ENCODE measurements at places on chromosomes 7 and 10.

DNA sequence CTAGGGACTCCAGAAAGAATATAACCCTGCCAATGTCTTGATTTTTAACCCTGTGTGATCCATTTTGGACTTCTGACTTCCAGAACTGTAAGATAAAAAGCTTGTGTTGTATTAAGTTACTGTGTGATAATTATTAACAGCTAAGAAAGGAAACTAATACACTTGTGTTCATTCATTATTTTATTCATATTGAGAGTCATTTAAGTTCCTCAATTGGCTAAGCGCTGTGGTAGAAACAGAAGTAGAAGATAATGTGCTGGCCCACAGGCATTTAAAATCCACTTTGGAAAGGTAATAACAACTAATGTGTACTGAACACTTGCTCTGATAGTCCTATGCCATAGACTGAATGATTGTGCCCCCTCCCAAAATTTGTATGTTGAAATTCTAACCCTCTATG is 471.7 kb upstream of the GHITM start:
- DNase-seq, result no peak

GRCh38 chr10:68647672-68648341 is 73.2 kb upstream of the CCAR1 start:
- no peak for DNase-seq

- DNase-seq, result no peak
Observed at GRCh38 chr7:29765490-29765889, 40.8 kb upstream of the WIPF3 start.

- no peak for DNase-seq
Observed at GRCh38 chr7:104327938-104328295, 486 bp upstream of the LHFPL3 start.

DNA sequence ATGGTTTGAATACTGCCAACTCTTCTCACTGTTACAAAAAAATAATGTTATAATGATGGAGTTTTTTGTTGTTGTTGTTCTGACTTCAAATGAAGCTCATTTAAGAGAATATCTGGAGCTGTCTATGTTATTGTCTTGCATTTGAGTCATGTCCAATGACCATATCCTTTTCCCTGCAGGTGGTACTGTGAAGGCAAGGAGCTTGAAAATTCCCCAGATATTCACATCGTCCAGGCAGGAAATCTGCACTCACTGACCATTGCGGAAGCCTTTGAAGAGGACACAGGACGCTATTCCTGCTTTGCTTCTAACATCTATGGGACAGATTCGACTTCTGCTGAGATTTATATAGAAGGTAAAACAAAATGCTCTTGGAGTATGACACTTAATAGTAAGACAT is 33.5 kb downstream of the MYPN start:
- no peak for DNase-seq

- no peak for DNase-seq
Observed at GRCh38 chr10:73899423-73899822, 11.5 kb upstream of the PLAU start.

DNA sequence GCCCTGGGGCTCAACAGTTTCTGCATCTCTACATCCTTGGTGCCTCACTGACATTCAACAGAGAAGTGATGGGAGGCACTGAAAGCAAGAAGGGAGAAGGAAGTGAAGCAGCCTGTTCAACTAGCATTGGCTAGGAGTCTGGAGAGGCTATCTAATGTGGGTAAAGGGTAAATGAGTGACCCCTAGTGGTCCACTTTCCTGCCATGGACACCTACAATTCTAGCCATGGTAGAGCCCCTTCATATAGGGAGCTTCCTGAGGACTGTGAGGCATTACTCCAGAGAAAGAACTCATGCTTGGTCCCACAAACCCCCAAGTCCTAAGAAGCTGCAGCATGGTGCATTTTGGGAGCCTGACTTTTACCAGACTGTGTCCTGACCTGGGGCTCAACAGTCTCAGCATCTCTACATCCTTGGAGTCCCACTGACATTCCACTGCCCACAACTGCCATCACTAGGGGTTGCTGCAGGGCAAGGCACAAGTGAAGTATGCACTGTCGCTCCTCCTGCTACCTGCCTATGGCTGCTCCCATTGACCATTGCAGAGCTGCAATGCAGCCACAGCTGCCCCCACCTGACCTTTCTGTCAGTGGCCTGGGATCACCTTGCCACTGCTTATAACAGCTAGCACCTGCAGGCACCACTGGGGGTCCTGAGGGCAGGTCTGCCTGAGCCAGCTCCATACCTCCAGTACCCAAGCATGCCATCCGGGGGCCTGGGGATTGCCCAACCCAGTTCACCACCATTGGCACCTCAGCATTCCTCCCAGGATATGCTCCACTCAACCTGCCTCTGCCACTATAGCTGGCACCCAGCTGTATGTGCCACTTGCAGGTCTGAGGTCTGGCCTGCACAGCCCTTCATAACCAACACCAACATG is 44.1 kb upstream of the CDK6 start:
- DNase-seq, result no peak

DNA sequence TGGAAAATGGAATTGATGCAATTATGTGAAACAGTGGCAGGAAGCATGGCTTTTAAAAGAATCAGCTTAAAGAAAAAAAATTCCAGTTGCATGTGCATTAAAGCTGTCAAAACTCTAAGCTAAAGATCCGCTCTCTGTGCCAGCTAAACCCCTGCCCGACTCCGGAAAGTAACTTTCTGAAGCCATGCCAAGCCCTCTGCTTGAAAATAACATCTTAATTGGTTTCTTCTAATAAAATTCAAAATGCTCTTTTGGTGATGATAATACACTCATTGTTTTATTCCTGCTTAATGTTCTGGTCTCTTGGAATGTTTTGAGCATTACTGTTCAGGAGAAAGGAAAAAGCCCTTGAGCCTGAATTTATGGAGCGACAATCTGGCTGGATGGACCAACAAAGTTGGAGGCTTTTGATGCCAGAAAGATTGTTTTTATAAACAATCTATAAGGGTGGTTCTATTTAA is 11.7 kb downstream of the SEMA3C start:
- no peak for DNase-seq

DNA sequence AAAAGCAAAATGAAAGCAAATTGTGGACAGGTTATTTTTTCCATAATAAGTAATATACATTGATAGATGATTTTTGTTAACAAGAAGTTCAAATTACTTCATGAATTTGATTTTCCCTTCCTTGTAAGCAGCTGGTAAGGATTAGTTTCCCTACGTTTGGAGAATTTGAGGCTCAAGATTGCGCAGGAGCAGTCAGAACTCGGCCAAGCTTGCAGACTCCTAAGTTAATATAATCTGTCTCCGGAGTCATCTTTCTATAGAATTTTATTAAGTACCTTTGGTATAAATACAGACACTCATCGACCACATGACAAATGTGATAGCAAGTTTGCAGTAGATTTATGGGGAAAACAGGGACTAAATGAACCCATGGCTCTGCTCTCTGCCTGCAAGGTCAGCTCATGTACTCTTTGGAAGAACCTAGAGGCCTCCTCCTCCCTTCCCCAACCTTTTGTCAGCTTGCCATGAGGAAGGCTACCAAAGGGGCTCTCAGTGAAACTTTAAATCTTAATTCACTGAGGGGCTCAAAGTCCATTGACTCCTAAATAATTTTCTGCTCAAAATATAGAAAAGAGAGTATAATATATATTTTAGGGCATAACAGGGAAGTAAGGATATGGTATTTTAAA is 89.2 kb upstream of the CTTNBP2 start:
- no peak for DNase-seq

- DNase-seq, result no peak
Observed at GRCh38 chr7:33494474-33494873, 365.1 kb downstream of the BBS9 start.

- DNase-seq, result no peak
Observed at GRCh38 chr10:12062754-12063482, 5.8 kb upstream of the DHTKD1 start.

GRCh38 chr10:28381466-28381865 is 78.6 kb upstream of the MPP7 start:
- no peak for DNase-seq

DNA sequence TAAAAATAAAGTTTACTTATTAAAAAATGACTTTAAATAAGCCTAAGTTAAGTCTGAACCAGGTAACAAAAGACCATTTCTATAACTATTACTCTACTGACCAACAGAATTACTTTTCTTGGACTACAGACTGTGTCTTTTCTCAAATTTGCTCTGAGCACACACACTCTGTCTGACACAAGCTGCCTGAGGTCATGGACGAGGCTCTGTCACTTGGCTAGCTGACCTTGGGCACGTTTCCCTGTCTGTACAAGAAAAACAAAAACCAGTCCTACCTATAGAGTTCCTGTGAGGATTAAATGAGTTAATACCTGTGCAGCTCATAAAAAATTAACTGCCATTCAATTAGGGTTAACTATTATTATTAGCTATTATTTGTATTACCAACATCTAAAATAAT is 22.9 kb downstream of the ATE1 start:
- DNase-seq, result no peak

DNA sequence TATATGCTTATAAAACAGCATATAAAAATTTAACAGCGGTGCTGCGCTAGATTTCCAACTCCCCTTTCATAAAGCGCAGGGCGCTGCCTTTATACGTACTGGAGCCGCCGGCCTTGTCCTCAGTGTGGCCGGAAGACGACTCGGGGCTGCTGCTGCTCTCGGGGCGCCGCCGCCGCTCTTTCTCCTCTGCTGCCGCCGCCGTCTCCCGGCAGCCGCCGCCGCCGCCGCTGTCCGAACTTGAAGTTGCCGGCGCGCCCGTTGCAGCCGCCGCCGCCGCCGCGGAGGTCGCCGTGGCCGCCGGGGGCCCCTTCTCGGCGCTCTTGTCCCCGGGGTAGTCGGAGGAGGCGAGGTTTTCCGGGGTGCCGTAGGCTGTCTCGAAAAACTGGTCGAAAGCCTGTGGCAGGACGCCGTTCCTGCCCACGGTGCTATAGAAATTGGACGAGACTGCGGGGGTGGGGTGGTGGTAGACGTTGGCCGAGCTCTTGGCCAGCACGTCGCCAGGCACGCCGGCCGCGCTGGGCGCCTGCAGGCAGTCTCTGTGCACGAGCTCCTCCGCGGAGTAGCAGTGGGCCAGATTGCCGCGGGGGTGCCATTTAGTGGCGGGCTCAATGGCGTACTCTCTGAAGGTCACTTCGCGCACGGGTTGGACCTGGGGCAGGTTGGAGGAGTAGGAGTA is 557 bp downstream of the HOXA11 start:
- DNase-seq, result no peak

- DNase-seq, result no peak
Observed at GRCh38 chr10:77834943-77835668, 91.4 kb downstream of the DLG5 start.

GRCh38 chr7:69232445-69233376 is 365.6 kb upstream of the AUTS2 start:
- no peak for DNase-seq

DNA sequence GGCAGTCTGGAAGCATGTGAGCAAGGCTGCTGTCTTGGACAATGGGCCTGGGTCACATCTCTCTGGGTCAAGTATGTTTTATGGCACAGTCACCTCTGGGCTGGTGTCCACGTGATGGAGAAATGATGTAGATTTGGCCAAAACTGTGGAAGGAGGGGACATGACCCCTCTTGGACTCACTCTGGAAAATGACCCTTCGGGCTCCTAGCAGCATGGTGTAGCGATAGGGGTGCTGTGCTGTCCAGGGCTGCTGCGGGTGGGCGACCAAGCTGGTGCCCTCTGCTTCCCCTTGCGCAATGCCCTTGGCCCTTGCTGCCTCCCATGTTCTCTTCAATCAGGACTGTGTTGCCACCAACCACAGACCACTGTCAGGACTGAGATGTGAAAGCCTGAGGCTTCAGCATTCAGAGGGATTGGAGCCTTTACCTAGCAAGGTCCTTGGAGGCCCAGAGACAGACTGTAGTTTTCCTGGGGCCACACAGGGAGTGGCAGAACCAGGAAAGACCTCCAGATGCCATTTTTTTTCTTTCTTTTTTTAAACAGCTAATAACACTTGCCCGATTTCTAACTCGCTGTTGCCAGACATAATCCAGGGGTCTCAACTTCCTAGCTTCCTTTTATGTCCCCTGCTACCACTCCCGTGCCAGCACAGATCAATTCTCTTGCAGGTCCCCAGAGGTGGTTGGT is 6.1 kb downstream of the CYP26A1 start:
- no peak for DNase-seq

- DNase-seq, result no peak
Observed at GRCh38 chr7:21579341-21580072, 36.7 kb downstream of the DNAH11 start.

DNA sequence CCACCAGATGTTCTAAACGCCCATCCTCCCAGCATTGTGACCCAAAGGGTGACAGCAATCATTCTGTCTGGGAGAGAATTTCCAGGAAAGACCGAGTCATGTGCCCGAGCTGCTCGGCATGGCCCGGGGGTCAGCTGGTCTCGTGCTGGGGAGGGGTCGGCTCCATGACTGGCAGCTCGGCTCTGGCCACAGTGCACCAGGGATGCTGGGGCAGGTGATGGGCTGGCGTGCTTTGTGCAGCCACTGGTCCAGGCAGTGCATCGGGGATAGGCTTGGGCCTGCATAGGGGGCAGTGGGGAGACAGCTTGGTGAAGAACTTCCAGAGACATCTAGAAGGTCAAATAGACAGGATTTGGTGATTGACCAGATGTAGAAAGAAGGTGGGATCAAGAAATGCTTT is 39.2 kb upstream of the PSMG3 start:
- no peak for DNase-seq

GRCh38 chr7:35241884-35242283 is 12.0 kb downstream of the TBX20 start:
- no peak for DNase-seq
